ENCODE measurements at places on chromosomes 3 and 15. TPM values are rescaled to one million over a fixed set of nuclear protein-coding genes. Genes with fewer than 3 reads are reported as not detected.

- no peaks in the 10 kb centered on the region for H3K36me3 ChIP-seq
- no peaks in the 10 kb centered on the region for H3K4me1 ChIP-seq
- H3K27ac ChIP-seq: no peak overlapping the region
- peaks cover 6% of the 10 kb centered on the region for H3K27me3 ChIP-seq
- no peak for DNase-seq
- no peak overlapping the region for H3K4me3 ChIP-seq
Measured at GRCh38 chr3:54506603-54507002, 384.3 kb downstream of the CACNA2D3 start.

DNA sequence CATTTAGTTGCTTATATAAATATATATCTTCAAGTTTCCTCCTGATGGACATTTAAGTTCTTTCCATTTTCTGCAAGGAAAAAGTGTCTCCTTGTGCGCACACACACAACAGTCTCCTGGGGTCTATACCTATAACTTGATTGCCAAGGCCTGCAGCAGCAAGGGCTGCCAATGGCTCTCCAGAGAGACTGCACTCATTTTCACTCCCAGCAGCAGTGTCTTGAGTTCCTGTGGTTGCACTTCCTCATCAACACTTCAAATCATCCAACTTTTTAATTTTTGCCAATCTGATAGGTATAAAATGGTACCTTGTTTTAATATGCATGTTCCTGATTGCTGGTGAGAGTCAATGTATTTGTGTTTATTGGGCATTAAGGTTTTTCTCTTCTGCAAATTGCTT, 23.1 kb downstream of the TNFAIP8L3 start:
- H3K36me3 ChIP-seq: no peaks in the 10 kb centered on the region
- DNase-seq: no peak
- no peak overlapping the region for H3K4me3 ChIP-seq
- H3K4me1 ChIP-seq: peaks cover 19% of the 10 kb centered on the region
- H3K27me3 ChIP-seq: no peaks in the 10 kb centered on the region
- peak overlapping the region; percentile 10 for H3K27ac ChIP-seq

DNA sequence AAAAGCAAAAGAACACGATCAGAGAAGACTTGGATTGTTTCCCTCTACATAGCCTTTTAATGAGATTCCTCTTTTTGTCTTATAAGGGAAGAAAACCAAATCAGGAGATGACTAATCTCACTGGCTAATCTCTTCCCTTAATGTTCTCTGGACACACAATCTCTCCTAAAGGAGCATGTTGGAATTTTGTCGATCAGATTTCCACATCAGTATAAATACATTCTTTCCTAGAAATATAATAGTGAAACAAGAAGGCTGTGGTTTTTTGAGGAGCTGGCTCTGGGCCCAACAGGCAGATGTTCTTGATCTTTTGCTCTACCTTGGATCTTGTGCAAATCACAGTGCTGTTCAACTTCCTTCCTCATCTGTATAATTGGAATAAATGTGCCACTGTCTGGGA, 94.0 kb downstream of the GTPBP8 start:
- H3K4me1 ChIP-seq: peaks cover 21% of the 10 kb centered on the region
- no peak overlapping the region for H3K27ac ChIP-seq
- H3K27me3 ChIP-seq: no peaks in the 10 kb centered on the region
- H3K4me3 ChIP-seq: no peak overlapping the region
- DNase-seq: no peak
- peaks cover 1% of the 10 kb centered on the region for H3K36me3 ChIP-seq

DNA sequence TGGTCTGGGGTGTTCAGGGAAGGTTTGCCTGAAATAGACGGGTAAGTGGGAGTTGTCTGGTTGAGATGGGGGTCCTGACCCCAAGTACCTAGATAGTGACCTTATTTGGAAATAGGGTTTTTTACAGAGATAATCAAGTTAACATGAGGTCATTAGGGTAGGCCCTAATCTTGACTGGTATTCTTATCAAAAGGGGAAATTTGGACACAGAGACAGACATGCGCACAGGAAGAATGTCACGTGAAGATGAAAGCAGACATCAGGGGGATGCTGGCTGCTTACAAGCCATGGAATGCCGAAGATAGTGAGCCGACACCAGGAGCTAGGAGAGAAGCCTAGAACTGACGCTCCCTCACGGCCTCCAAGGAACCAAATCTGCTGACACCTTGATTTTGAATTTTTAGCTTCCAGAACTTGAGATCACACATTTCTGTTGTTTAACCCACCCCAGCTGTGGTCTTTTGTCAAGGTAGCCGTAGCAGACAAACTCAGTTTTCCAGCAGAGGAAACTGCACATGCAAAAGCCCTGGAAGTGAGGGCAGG, 17.1 kb downstream of the BHLHE40 start:
- peaks cover 26% of the 10 kb centered on the region for H3K4me1 ChIP-seq
- H3K4me3 ChIP-seq: no peak overlapping the region
- no peak overlapping the region for H3K27ac ChIP-seq
- H3K27me3 ChIP-seq: no peaks in the 10 kb centered on the region

- H3K4me3 ChIP-seq: no peak overlapping the region
- no peaks in the 10 kb centered on the region for H3K27me3 ChIP-seq
- DNase-seq: peak; percentile 68
- no peaks in the 10 kb centered on the region for H3K4me1 ChIP-seq
- peaks cover 21% of the 10 kb centered on the region for H3K36me3 ChIP-seq
Measured at GRCh38 chr3:12903000-12903800, 61.8 kb upstream of the RPL32 start.

DNA sequence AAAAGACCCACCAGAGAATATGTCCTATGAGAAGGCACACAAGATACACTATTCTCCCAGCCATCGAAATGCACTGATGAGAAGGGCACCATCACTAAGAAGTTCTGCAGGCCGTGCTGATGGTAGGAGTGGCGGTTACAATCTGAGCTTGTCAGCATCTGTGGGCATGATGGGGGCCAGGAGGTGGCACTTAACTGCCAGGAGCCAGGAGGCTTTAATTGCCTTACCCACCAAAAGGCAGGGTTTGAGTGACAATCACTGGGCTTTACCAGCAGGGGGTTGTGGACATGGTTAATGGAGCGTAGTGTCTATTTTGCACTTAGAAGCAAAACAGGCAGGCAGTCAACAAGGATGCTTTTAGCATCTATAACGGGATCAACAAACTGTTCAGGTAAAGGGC, 16.0 kb upstream of the SQOR start:
- no peaks in the 10 kb centered on the region for H3K27me3 ChIP-seq
- no peak overlapping the region for H3K4me3 ChIP-seq
- DNase-seq: no peak
- no peak overlapping the region for H3K27ac ChIP-seq
- peaks cover 8% of the 10 kb centered on the region for H3K36me3 ChIP-seq

Gene MED12L
- total RNA-seq: 2.4 TPM

GRCh38 chr3:39637807-39638206, 170.3 kb downstream of the MOBP start:
- peaks cover 9% of the 10 kb centered on the region for H3K4me1 ChIP-seq
- H3K27ac ChIP-seq: no peak overlapping the region
- H3K4me3 ChIP-seq: no peak overlapping the region
- H3K36me3 ChIP-seq: no peaks in the 10 kb centered on the region
- DNase-seq: no peak

- H3K4me1 ChIP-seq: no peaks in the 10 kb centered on the region
- no peak overlapping the region for H3K4me3 ChIP-seq
- H3K27ac ChIP-seq: no peak overlapping the region
- DNase-seq: no peak
Measured at GRCh38 chr3:122255757-122256439, 69.2 kb upstream of the CSTA start.

Gene FILIP1L
- total RNA-seq: 122 TPM

Gene FAM3D
- not detected for total RNA-seq

Gene FBXO40
- 0.08 TPM for total RNA-seq

Gene PEAK1
- total RNA-seq: 148 TPM

GRCh38 chr3:134267996-134268395, 17.3 kb upstream of the RYK start:
- no peaks in the 10 kb centered on the region for H3K36me3 ChIP-seq
- no peak for DNase-seq
- H3K27me3 ChIP-seq: no peaks in the 10 kb centered on the region

Gene FRMD4B
- total RNA-seq: 10.6 TPM

Gene XCR1
- total RNA-seq: not detected

Gene TPRA1
- total RNA-seq: 37.2 TPM

Gene ZPLD1
- total RNA-seq: not detected

Gene IFT122
- total RNA-seq: 17.5 TPM

- DNase-seq: no peak
- peaks cover 36% of the 10 kb centered on the region for H3K4me1 ChIP-seq
Measured at GRCh38 chr3:141229132-141229531, 2.5 kb upstream of the PXYLP1 start.

Gene SAMD7
- total RNA-seq: not detected

DNA sequence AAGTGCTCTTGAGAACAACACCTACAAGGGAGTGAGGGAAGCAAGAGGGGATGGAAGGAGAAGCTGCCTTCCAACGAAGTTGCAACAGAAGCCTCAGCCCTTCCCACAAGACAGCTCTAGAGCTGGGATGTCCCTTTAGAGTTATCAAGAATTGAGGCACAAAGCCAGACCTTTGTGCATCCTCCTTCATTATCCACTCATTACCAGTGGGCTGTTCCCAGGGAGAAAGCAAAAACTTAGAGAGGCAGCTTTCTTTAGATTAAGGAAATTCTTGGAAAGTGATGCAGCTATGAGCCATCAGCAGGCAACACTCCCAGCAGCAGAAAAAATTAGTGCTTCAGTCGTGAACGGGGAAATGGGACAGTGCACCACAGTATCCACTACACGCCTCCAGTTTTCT, 10.6 kb upstream of the CD96 start:
- peaks cover 5% of the 10 kb centered on the region for H3K27me3 ChIP-seq
- peaks cover 4% of the 10 kb centered on the region for H3K4me1 ChIP-seq
- no peak overlapping the region for H3K4me3 ChIP-seq

DNA sequence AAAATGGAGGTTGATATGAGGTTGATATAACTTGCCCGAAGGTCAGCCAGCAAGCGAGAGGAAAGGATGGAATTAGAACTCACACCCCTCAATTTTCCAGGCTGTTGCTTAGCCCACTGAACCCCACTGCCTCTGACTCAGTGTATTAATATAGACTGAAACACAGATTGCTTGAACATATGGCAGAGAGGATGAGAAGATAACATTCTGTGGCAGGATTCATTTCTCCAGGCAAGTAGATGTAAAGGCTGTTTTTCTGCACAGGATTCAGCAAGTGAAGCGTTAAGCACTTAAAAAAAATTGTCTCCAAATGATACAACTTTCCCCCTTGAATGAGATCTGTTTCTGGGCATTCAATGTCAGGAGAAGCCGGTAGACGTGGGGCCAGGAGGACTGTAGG, 335.2 kb downstream of the GAP43 start:
- H3K4me3 ChIP-seq: no peak overlapping the region
- no peaks in the 10 kb centered on the region for H3K27me3 ChIP-seq
- H3K36me3 ChIP-seq: no peaks in the 10 kb centered on the region
- DNase-seq: no peak
- no peak overlapping the region for H3K27ac ChIP-seq

Gene AHSG
- total RNA-seq: not detected

DNA sequence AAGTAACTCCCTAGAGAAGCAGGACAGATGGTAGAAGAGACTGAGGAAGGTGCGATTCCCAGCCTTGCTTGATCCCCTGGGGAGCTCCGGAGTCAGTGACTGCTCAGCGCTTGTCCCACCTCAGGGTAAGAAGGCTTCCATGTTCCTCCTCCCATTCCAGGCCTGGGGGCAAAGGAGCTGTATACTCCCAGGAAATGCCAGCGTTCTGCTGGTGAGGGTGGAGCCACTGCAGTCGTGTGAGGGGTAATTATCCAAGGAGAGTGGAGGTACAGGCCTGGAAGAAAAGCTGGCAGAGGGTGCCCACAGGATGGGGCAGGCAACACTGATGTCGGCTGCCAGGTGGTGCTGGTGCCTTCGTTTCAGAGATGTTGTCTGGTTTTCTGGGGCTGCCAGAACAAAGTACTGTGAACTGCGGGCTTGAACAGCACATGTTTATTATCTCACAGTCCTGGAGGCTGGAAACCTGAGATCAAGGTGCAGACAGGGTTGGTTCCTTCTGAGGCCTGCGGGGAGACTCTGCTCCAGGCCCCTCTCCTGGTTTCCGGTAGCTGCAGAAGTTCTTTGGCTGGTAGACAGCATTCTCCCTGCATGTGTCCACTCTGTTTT, 12.1 kb upstream of the APBA2 start:
- H3K36me3 ChIP-seq: no peaks in the 10 kb centered on the region
- H3K27ac ChIP-seq: peak overlapping the region; percentile 1

Gene KBTBD8
- 1.9 TPM for total RNA-seq

Gene TRAT1
- total RNA-seq: not detected

Gene CD200R1L
- not detected for total RNA-seq

GRCh38 chr15:98842973-98843285, 164.7 kb downstream of the PGPEP1L start:
- no peaks in the 10 kb centered on the region for H3K27me3 ChIP-seq
- peaks cover 53% of the 10 kb centered on the region for H3K4me1 ChIP-seq
- no peak for DNase-seq
- H3K36me3 ChIP-seq: peaks cover 3% of the 10 kb centered on the region

- no peak overlapping the region for H3K4me3 ChIP-seq
- H3K27ac ChIP-seq: no peak overlapping the region
- H3K4me1 ChIP-seq: no peaks in the 10 kb centered on the region
- no peaks in the 10 kb centered on the region for H3K36me3 ChIP-seq
Measured at GRCh38 chr3:43247561-43248184, 38.7 kb upstream of the SNRK start.

DNA sequence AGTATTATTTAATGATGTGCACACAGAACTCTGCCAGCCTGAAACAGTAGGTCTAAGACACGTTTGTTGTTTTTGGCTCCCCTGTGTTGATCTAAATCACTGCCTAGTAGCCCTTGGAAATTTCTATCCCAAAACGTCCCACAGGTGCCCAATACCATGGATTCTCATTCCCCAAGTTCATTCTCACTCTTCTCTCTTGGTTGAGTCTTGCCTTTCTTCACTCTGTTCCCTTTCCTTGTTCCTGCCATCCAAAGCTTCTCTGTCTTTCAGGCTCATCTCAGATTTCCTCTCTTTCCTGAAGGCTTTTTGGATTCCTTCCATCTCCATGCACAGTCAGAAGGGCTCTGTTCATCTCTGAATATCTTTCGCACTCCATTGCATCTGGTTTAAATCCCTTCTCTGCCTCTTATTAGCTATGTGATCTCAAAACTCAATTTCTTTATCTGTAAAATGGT, 54.2 kb downstream of the PPARG start:
- H3K4me3 ChIP-seq: no peak overlapping the region
- H3K4me1 ChIP-seq: peaks cover 5% of the 10 kb centered on the region
- DNase-seq: no peak
- peaks cover 2% of the 10 kb centered on the region for H3K36me3 ChIP-seq
- no peak overlapping the region for H3K27ac ChIP-seq
